ENCODE measurements at places on chromosomes 7 and 10.

DNA sequence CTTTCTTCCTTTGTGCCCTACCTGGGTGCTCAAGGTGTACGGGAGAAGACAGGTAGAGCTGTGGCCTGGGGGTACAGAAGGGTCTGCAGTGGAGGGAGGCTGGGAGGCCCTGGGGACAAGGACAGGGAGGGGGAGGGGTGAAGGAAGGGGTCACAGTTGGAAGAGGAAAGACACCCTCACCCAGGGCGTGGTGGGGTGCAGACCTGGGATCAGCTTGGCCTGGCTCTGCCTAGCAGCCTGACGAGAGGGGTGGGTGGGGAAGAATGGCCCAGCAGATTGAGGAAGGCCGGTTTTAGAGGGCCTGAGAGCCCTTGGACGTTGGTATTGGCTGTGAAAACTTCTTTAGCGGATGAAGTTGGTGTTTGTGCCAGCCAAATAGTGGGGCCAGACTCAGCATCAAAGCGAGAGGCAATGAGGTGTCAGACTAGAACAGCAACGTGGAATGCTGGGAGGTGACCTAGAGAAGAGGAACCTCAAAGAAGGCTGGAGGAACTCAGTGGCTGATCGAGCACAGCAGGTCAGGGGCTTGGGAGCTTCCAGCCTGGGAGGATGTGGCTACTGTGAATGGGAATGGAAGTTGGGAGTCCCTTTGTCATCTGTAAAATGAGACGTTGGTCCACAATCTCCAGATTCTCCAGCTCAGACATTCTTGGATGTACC, 18.1 kb upstream of the TRIM8 start:
- no peak for DNase-seq

DNA sequence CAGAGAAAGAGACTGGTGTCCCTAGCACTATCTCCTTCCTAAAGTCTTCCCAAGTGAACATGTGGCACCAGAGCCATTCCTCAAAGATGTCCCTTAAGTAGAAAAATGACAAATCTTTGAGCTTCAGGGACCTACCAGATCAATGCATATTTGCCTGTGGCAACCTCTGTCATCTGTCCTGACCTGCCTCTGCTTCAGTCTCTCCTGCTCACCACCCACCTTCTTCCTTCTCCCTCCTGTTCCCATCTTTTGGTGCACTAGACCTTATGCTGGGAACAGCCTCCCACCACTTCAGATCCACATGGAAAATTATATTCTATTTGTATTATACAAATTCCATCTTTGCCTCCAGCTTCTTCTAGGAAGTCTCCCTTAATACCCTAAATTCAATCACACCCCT, 386.4 kb downstream of the PLXNA4 start:
- DNase-seq, result no peak

DNA sequence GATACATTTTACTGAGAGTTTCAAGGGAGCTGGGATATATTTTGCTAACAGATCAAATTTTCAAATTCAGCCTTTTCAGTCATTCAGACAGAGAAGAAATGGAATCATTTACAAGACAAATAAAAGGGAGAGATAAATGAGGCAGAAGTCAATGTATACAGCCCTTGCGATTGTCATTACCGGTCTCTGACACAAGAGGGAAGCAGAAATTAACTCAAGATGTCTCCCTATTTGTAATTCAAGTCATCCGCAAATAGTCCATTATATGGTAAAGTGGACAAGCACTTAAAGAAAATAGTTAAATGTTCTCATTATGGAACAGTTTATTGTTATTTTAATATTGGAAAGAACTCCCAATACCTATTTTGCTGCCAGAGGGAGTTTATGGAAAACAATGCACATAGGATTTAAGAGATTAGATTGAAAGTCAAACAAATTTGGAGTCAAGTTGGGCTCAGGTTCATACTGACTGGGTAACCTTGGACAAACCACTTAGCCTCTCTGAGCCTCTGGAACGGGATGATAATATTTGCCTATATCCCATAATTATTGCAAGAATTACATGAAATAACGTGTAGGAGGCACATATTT, 89.3 kb upstream of the PRKCQ start:
- peak; percentile 62 for DNase-seq

GRCh38 chr7:137609500-137609899, 237.3 kb downstream of the DGKI start:
- peak; percentile 39 for DNase-seq

DNA sequence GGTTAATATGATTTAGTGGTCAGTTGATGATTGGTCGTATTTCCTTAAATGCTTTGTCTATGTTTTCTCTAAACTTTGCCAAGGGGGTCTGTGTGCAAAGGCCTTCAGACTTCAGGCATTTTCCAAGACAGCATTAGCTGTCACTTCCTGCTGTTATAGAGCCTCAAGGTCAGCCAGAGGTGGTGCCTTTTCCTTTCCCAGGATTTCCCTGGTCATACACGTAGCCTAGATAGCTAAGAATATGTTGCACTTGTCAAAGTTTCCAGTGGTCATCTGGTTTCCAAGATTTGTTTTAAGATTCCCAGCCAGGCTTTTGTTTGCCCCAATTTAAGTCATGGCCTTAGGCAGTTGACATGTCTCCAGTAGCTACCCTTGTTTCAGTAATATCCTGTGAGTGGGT, 133.2 kb upstream of the IGFBP3 start:
- peak; percentile 54 for DNase-seq

DNA sequence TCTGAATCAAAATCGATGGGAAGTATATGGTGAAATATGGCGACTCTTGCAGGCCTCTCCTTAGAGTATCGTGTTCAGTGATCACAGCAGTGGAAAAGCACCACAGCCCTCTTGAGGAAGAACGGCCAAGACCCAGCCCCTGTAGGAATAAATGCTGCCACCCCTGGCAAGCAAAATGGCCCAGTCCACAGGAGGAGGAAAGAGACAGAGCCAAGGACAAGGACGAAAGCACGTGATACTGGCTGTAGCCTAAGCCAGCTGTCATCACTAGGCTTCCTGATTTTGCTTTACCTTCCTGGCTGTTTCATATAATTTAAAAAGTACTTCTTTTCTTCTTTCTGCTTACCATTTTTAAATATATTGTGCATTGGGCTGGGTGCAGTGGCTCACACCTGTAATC, 395.0 kb upstream of the SHH start:
- no peak for DNase-seq

- DNase-seq, result no peak
These were observed 492 bp downstream of the COG5 start for GRCh38 chr7:107563081-107563774.

DNA sequence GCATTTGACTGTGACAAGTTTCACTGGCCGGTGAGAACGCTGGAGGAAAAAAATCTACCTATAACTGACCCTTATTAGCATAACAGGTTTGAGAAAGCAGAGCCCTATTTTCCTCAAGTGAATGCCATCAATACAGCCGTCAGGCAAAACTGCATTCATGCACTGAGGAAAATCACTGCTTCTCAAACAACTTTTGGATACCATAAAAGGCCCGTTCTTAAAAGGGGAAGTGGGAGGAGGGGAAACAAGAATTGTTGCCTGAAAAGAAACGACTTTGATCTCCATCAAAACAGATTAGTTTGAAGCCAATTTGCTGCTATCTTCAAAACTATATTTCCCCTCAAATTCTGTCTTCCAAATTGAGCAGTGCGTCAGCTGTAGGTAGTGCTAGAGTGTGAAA, 670.6 kb downstream of the PCDH15 start:
- no peak for DNase-seq

DNA sequence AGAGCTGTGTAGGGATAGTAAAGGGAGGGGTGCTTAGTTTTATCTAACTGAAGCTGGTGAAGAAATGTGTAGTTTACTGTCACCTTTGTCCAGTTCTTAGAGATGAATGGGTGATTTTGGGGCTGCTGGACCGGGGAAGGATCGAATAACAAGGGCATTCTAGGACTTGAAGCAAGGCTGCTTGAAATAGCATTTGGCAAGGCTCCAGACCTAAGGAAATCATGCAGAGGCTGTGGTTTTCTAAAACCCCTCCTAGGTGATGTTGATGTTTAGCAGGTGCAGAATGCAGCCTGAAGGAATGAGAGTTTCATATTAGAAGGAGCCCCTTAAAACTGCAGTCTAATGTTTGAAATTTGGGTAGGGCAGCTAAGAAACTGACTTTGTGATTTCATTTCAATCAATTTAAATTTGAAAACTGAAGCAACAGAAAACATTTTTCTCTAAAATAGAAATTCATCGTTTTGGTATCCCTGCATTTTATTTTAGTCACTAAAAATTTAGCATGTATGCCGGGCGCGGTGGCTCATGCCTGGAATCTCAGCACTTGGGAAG, 68.5 kb downstream of the TET1 start:
- peak; percentile 34 for DNase-seq

DNA sequence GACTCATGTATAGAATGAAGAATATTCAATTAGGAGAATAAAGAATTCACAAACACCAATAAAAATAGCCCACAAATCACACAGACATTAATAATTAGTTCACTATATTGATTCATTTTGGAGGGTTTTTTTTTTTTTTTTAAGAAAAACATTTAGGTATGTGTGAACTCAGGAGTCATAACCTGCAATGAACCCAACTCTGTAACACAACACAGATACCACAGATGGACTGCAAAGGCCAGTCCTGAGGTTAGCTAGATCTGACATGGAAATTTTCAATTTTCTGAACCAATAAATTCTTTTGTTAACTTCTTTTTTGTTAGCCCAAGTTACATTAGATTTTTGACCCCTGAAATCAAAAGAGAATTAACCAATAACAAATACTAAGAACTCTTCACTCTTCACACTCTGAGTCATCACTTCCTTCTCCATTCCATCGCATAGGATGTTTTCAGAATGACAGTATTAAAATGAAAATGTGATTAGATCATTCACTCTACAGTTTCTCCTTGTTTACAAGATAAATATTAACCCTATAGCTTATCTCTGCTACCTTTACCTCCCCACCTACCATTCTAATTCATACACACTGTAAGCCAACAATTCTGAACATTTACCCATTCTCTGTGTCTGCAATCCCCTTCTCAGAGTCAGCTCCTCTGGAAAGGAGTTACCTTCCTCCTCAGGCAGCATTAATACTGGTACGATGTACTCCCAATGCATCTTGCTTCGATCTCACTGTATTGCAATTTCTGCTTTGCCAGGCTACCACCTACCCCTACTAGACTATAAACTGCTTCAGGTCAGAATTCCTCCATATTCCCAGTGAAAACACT, 141.5 kb downstream of the LRRN3 start:
- DNase-seq, result peak; percentile 76

DNA sequence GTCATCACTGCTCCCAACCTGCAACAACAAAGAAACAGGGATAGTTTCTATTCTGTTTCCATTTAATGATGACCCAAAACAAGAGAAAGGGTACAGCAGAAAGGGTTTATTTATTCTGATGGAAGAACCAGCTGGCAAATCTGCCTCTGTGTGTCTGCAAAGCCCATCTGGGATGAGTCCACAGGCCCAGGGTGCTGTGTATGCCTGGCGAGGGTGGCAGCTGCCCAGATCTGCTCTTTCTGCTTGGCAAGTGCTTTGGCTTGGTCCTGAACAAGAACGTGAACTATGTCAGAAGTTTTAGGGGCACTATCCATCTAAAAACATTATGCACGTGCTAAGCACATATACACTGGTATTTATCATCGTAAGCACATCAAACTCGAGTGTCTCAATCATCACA, 333.8 kb downstream of the CXCL12 start:
- DNase-seq, result no peak

GRCh38 chr7:50342616-50343114, 38.1 kb downstream of the IKZF1 start:
- no peak for DNase-seq

DNA sequence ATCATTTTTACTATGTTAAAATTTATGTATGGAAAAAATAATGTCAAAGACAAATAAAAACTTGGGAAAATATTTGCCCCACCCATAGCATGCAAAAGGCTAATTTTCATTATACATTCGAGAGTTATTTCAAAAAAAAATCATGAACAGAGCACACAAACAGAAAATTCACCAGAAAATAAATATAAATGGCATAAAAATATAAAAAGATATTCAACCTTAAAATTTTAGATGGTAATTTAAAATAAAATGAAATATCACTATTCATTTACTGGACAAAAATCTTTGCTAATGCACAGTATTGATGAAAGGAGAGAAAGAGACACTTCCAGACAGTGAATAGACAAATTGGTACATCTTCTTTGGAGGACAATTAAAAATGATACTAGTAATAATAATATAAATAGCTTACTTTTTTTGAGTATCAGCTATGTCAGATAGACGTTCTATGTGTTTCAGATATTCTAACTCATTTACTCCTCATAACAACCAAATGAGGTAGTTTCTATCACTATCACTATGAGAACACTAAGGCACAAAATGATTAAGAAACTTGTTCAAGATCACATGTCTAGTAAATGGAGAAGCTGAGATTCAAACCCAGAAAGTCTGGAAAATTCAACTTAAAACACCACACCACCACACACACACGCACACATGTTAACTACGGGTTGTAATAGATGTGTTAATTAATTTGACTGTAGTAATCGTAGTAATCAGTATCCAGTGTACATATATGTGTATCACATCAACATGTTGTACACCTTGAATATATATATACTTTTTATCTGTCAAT, 63.0 kb downstream of the CCDC71L start:
- DNase-seq, result no peak

- DNase-seq, result peak; percentile 56
These were observed 39.5 kb upstream of the SLF2 start for GRCh38 chr10:100873146-100873826.
